GM12864 (cell line): ENCODE measurements at places on chromosomes 7 and 10.
A peak's percentile ranks its signal among the peaks of the same experiment; 100 is the strongest.

DNA sequence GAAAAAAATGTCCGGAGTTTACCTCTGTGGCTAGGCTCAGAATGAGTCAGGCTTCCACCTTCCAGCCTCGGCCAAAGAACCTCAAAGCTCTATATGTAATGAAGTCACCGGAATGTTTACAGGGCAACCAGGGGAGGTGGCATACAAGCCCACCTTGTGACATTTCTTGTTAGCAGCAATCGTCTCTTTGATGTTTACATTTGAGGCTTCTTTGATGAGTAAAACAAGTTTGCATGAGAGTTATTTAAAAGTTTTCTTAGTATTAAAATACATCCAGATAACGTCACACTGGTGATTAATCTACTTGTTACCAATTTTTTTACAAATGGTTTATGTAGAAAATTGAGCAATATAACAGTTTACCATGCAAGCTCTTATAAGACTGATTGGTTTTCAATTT lies 133.1 kb upstream of the ADAM12 start:
- DNase-seq: no peak

DNA sequence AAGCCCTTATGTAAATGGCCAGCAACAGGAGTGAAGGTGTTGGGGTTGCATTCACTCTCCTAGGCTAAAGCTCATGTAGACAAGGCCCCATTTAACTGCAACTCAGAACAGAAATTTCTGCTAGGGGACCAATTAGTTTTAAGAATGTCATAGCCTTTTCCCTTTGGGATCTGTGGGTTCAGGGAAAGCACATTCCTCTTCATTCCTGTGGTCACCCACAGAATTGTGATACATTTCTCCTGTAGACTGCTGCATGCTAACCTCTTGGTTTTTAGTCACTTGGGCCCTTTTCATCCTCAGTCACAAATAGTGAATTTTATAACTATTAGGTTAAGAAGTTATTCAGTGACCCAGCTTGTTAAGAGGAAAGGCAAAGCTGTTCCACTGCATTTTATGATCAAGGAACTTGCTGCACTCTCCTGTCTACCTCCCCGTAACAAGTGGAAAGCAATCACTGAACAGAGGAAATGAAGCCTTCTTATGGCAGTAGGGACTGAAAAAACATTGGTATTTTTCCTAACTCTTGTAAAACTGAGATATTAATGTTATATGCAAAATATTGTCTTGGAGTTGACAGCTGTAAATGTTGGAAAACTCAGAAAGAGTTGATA lies 124.9 kb downstream of the SND1 start:
- no peak for DNase-seq

DNA sequence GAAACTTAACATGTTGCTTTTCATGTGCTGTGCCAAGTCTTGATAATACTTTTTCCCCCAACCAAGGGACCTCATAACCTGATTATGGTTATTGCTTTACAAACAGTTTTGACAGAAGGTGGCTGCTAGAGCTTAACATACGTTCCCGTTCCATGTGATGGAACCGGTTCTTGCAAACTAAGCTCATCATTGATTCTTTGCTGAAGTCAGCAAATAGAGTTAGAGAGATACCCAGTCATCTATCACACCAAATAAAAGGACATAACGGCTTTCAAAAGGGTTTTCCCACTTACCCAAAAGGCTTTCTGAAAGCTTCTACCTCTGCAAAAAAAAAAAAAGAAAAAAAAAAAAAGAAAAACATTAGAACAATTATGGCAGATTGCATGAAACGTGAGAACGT lies 230.3 kb upstream of the MDFIC start:
- DNase-seq: no peak

GRCh38 chr10:67770537-67770936 lies 67.5 kb downstream of the DNAJC12 start:
- DNase-seq: peak; percentile 72

GRCh38 chr10:132546567-132547420 lies 9.2 kb downstream of the INPP5A start:
- DNase-seq: no peak

DNA sequence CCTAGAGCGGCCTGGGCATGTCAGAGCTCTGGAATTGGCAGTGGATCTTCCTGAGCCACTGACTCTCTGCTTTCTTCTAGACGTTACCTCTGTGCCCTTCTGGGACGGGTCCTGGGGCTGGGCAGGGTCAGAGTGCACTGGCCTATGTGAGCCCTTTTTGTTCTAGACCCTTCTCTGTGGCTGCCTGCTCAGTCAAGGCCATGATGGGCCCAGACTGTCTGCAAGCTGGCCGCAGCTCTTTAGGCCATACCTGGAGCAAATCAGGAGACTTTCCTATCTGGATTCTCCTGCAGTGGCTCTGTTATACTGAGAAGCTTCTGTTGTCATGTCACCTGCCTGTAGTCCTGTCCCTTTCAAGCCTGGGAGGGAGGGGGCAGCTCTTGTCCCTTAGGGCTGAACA lies 70.1 kb downstream of the ADCY1 start:
- no peak for DNase-seq

DNA sequence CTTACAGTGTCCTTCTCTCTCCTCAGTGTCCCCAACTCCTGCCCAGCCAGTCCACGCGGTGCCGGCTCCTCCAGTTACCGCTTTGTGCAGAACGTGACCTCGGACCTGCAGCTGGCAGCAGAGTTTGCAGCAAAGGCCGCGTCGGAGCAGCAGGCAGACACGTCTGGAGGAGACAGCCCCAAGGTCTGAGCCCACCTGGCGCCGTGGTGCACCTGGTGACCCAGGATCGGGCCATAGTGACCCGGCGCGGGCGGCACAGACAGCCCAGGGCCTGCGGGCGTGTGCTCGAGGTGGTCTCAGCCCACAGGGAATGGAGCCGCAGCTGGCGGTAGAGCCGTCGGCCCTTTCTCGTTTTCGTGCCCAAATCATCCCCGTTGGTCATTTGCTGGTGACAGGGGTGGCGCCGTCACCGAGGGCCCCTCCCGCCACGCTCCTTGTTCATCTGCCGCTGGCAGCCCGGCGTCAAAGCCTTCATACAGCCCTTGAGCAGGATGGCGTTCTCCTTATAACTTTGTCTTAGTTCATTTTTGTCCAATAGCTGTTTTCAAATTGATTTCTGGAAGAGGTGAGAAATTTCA lies 20.9 kb upstream of the AP5Z1 start:
- no peak for DNase-seq

DNA sequence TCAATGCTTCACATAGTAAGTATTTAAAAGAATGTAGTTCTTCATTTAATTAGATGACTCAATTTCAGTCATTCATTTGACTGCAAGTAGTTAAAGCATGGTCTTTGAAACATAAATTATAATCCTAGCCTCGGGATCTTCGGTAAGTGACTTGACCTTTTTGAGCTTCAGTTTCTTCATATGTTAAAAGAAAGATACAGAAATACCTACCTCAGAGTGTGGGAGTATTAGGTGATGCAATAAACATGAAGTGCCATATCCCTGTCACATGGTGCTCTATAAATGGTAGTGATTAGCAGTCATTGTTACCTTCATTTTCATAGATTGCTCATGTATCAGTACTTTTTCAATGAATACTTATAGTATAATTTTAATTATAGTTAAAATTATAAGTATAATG lies 31.2 kb upstream of the UMAD1 start:
- no peak for DNase-seq

- no peak for DNase-seq
These were observed 110.2 kb downstream of the CPXM2 start for GRCh38 chr10:123781324-123781900.

DNA sequence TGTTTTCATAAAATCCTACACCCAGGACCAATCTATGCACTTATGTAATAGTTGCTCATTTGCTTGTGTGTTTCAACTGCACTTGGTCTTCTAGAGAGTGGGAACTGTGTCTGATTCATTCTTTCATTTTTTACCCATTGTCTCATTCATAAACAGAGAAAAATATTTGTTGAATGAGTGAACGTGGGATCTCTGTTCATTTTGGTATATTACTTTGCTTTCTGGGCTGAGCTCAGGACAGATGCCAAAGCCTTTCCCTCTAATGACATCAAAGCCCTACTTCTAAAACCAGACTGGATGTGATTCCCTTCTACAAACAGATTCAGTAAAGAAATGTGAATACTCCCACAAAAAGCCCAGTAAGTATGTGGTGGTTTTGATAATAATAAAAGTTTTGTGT lies 145.2 kb downstream of the ST7 start:
- DNase-seq: no peak

GRCh38 chr7:101924171-101924570 lies 106.7 kb downstream of the CUX1 start:
- DNase-seq: no peak

- no peak for DNase-seq
These were observed 97.9 kb downstream of the LHPP start for GRCh38 chr10:124559372-124560132.

GRCh38 chr7:141990011-141990725 lies 5.5 kb upstream of the MGAM start:
- no peak for DNase-seq

DNA sequence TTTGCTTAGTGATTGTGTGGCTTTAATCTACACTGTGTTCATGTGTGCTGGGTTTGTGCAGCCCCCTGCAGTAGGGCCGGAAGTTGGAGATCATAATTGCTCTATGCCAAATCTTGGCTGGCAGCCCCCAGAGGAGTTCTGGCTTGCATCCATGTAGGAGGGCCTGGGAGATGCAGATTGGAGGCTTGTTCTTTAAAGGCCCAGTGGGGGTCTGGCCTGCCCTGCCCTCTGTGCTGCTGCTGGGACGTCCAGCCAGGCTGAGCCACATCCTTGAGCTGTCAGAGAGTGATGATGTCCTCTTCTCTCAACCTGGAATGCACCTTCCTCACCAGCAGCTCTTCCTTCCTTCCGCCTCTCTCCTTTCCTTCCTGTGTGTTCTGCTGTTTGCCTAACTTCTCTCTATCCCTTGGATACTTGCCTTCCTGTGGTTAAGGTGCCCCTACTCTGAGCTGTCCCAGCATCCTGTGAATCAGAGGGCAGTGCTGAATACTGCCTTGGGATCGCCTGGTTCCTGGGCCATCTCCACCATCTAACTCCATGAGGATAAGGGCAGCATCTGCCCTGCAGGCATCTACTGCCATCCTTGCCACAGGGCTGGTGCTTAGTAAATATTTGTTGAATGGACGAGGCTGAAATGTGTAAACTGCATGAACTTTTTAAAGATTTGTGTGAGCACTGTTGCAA lies 30.2 kb downstream of the DOCK1 start:
- DNase-seq: no peak

DNA sequence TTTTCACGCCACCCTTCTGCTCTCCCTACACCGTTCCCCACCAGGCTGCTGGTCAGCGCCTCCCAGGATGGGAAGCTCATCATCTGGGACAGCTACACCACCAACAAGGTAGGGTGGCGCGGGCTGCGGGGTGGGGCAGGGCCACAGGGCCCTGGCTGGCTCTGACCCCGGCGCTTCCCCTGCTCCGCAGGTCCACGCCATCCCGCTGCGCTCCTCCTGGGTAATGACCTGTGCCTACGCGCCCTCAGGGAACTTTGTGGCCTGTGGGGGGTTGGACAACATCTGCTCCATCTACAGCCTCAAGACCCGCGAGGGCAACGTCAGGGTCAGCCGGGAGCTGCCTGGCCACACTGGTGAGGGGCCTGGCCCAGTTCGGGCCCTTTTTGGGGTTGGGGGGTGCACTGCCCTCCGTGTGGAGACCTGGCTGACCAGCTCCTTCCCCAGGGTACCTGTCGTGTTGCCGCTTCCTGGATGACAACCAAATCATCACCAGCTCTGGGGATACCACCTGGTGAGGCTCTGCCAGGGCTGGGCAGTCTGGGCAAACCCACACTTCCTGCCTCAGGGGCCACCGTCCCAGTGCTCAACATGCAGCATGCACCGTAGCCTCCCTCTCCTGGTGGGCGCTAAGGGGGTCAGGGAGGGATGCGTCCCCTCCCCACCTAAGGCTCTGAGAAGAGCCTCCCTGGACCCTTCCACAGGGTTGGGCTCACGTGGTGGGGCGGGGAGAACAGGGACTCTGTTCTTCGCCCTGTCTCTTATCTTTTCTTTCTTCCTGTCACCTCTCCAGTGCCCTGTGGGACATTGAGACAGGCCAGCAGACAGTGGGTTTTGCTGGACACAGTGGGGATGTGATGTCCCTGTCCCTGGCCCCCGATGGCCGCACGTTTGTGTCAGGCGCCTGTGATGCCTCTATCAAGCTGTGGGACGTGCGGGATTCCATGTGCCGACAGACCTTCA lies 4.0 kb downstream of the GNB2 start:
- DNase-seq: no peak

- DNase-seq: no peak
These were observed 66.8 kb downstream of the TMEM168 start for GRCh38 chr7:112723416-112723815.

GRCh38 chr10:34078745-34079470 lies 736.2 kb downstream of the PARD3 start:
- DNase-seq: no peak

DNA sequence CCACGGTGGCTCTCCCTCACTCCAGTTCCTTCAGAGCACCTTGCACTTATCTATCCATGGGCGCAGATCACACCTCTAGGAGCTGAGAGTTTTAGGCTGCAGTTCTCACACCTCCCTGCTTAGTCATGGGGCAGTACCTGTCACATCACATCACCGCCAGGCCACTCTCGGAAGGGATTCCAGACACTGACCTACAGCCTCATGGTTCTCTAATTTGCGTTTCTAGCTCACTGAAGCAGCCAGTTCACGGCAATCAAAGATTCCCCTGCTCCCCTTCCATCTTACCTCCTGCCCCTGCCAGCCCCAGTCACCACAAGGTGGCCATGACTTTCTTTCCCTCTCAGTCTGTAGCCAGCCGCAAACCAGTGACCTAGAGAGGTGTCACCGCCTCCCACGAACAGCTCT lies 34.2 kb downstream of the ADRB1 start:
- no peak for DNase-seq

- no peak for DNase-seq
These were observed 11.6 kb downstream of the TLX1 start for GRCh38 chr10:101142533-101143344.

DNA sequence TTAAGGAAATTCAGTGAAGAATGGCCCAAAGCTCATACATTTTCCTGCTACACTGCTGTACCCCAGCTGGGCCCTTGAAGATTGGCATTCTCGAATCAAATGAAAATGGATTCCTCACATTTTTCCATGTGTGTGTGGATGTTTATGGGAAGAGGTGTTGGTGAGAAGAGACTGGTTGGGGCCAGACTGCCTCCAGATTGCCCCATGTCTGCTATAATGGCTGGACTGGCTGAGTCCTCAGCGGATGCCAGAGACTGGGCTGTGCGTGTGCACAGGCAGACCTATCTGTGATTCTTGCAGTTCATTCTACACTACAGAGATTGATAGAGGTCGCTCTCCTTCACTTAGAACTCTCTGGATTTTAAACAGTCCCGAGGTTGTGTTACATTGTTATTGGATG lies 183.6 kb upstream of the GDF10 start:
- DNase-seq: no peak

DNA sequence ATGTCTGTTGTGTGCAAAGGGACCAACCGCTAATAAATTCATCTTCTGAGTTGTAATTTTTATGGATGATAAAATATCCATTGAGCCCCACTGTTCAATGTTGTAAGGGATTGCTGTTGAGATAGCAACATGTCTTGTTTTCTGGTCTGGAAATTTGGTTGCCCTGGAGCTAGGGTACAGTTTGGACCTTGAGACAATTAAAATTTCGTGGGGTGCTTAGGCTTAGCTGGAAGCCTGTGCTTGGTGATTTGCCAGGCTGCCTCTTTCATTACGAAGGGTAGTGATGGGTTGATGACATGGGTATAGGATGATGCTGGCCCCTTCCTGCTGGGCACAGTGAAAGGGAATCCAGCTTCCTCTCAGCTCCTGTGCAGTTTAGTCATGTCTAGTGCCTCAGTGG lies 43.6 kb downstream of the PLCE1 start:
- no peak for DNase-seq
